Activated gamma-delta T cell treated with anti-CD3 and anti-CD28 coated beads, Interleukin-2, amount 50 U/mL, for 16 hours (primary cell): ENCODE measurements at places on chromosomes 4 and X.

GRCh38 chr4:3010998-3011397, 47.6 kb downstream of the GRK4 start:
- DNase-seq = no peak

GRCh38 chr4:18611026-18611425, 589.5 kb upstream of the LCORL start:
- no peak for DNase-seq

DNA sequence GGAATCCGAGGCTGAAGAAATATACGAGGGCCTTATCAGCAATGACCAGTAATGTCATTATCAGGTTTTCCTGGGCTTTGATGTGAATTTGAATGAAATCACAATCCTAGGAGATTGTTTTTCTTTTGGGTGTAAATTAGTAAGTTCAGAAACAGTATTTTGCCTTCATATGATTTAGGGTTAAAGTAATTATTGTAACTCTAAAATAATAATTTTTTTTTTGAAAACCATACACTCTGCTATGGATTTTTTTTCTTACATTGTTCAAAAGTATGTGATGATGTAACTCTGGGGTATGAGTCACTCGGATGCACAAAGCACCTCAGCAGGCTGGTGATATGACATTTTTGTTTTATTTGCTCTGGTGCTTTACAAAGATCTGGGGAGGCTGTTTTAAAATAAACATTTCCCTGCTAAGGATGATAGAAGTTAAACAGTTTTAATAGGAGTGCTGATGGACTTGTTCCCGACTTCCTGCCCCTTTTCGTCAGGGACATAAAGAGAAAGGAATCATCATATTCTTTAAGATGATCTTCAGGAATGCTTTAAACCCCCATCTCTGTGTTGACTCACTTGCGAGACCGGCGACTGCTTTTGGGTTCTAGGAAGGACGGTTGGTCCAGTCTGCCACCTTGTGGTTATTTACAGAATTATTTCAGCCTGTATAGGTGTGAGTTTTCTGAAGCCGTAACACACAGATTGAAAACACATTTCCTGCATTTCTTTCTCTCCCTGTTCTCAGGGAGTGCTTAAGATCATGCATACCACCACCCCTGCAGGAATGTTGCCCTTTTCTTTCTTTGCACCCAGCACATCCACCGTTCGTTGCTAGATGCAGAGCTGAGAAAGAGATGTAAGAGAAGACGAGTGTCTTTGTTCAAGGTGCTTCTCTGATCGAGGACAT, 72.5 kb downstream of the RAPGEF2 start:
- DNase-seq = peak; percentile 47

GRCh38 chr4:128536746-128537145, 249.1 kb upstream of the PGRMC2 start:
- DNase-seq = no peak

GRCh38 chr4:168433571-168433970, 46.7 kb downstream of the DDX60L start:
- no peak for DNase-seq

GRCh38 chr4:182937268-182938204, 20.4 kb upstream of the DCTD start:
- DNase-seq = no peak

GRCh38 chr4:101846550-101846949, 56.0 kb downstream of the BANK1 start:
- DNase-seq = no peak

DNA sequence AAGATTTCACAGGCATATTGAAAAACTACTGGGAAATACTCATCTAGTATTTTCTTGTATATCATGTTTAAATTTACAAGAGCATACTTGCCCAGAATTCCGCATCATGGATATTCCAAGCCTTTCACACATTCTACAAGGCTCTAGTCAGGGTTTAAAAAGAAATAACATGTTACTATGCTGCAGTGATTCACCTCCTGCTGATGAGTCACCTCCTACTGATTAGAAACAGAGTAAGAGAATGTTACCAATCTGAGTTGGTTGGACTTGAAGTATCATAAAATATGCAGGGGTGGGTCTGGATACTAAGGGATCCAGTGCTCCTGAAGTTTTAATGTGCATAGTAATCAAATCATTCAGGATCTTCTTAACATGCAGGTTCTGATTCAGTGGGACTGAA, 192.0 kb upstream of the ANK2 start:
- no peak for DNase-seq

DNA sequence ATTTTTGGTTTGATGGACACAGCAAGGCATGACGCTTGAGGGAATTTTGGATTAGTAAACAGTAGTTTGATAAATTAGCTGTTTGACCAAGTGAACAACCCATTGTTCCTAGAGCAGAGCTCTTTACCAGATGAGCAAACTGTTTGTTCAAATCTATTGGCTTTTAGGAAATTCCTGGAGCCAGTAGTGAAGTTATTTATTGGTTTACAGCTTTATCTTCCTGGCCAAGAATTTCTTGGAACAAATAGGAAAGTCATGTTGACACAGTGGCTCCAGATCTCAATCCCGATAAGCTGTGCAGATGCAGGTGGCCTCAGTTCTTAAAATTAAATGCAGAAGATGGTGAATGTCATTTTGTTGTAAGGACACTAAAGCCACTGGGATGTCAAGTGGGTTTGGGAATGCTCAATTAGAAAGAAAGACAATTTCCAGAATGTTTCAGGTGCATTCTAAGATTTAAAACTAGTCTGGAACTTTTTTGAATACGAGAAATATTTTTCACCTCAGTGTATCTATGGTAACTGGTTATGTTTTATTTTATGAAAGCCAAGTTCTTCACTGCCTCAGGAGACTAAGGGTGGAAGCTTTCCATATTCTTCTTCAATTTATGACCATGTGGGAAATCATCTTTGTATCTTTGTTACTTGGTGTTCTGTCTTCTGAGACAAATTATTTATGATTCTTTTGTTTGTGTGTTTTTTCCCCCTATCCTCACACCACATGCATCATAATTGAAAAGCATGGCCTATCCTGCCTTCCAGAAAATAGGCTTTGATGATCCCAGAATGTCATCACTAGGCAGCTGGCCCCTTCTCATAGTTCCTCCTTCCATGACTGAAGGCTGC, 554.5 kb downstream of the STIM2 start:
- no peak for DNase-seq

DNA sequence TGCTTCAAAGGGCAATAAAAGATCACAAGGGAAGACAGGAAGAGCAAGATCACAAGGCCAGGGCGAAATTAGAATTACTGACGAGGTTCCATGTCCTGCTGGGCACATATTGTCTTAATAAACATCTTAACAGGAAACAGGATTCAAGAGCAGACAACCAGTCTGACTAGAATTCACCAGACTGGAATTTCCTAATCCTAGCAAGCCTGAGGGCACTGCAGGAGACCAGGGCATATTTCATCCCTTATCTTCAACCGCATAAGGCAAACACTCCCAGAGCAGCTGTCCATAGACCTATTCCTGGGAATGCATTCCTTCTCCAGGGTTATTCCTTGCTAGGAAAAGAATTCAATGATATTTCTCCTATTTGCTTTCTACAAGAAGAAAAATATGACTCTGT, 12.4 kb upstream of the TDO2 start:
- DNase-seq = no peak

DNA sequence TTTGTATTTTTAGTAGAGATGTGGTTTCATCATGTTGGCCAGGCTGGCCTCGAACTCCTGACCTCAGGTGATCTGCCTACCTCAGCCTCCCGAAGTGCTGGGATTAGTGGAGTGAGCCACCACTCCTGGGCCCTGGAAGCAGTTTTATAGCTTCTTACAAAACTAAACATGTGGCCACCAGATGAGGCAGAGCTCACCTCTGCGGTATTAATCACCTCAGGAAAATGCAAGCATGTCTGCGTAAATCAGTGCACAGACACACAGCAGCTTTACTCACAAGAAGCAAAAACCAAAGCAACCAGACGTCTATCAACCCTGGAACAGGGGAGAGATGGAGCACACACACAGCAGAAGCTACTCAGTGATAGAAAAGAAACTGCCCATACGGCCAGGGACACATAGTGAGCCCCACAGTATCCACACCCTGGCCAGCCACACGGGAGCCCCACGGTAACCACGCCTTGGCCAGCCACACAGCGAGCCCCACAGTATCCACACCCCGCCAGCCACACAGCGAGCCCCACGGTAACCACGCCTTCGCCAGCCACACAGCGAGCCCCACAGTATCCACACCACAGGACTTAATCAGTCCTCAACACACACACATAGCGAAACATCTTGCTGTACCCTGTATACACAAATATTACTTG, 30.2 kb downstream of the PPP2R3B start:
- no peak for DNase-seq

GRCh38 chr4:140289486-140289885, 84.0 kb upstream of the SCOC start:
- no peak for DNase-seq

DNA sequence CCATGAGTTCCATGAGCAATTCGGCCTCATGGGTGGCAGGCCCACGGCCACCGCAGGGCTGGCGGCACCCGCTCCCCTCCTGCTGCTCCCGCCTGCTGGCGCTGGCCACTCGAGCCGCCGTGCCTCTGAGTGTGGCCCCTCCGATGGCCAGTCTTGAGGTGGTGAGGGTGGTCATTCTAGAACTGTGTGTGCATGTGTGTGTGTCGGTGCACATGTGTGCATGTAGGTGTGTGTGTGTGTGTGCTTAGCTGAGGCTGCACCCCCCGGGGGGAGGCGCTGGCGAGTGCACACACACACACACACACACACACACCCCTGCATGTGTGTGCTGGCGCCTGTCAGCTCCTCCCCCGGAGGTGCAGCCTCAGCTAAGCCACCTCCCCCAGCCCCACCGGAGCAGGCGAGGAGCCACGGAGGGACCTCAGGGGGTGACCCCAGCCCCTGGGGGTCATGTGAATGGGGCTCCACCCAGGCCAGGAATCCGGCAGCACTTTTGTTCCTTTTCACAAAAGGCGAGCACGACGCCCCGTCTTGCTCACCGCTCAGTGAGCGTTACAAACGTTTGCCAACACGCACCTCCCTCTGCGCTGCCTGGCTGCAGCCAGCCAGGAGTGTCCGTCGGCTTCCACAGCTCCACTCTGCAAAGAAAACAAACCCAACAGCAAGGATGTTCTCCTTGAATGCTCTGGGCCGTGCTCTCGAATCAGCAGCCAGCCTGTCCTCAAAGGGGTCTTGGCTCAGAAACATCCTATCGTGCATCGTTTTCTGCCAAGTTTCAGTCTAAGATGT, 29.9 kb downstream of the FGFRL1 start:
- DNase-seq = no peak

DNA sequence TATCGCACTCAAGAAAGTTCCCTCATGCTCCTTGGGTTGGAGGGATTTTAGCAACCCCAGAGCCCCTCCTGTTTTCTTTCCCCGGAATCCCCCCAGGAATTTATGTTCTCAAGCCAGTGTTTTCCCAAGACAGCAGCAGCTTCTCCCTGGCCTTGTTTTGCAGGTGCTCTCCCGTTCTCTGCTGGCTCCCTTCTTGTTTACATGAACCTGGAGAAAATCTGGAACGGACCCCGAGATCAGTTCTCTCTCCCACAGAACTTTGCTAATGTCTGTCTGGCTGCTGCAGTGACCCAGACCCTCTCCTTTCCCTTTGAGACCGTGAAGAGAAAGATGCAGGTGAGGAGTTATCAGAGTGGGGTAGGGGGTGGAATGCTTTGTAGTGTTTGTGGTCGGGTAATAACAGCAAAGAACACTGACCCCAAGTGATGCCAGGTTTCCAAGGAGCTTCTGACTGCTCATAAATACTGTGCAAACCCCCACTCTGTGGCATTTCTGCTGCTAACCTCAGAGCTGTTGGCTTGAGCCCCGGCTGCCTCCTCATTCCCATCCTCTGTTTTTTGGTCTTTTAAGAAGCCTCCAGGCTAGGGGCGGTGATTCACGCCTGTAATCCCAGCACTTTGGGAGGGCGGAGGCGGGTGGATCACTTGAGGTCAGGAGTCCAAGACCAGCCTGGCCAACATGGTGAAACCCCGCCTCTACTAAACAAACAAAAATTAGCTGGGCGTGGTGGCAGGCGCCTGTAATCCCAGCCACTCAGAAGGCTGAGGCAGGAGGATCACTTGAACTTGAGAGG, 11.1 kb downstream of the SLC25A43 start:
- DNase-seq = no peak

DNA sequence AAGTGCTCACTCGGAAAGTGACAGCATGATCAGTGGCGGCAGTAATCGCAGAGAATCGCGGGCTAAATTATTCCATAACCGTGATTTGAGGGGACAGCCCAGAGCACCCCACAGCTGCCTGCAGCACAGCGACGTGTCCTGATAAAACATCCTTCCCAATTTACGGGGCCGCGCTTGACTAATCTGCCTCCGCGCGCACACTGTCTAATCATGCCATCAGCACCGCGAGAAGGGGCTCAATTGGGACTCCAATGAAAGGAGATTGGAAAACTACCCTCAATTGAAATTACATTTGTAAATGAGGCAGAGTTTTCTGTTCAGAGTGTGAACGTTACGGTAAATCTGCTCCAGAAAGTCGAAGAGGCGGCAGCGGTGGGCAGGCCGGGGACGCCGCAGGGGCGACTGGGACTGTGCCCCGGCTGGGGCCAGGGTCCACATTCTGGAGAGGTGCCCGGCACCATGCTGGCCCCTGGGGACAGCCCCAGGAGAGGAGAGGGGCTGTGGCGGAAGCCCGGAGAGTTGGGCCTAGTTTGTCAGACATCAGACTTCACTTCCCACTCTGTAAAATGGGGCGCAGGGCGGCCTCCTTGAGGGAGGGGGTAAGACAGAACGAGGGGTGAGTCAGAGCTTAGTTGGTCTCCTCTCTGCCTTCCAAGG, 107.7 kb downstream of the FAM53A start:
- no peak for DNase-seq

- no peak for DNase-seq
Observed at GRCh38 chr4:88159229-88159725, 838 bp upstream of the ABCG2 start.

- DNase-seq = no peak
Observed at GRCh38 chrX:119181491-119181890, 53.9 kb upstream of the KIAA1210 start.

DNA sequence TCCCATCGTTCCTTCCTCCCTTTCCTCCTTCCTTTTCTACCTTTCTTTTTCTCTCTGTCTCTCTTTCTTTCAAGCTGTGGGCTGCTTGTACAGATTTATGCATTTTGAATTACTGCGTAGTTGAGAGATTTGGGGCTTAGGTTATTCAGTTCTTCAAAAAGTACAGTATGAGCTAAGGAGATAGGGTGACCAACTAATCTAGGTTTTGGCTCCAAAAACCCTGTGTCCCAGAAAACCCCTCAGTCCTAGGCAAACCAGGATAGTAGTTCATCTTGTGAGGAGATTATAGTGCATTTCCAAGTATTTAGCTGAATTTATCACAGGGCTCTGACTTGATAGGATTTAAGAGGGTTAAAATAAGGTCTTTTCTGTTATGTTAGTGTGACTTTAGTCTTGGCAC, 64.5 kb downstream of the NFKB1 start:
- DNase-seq = no peak

DNA sequence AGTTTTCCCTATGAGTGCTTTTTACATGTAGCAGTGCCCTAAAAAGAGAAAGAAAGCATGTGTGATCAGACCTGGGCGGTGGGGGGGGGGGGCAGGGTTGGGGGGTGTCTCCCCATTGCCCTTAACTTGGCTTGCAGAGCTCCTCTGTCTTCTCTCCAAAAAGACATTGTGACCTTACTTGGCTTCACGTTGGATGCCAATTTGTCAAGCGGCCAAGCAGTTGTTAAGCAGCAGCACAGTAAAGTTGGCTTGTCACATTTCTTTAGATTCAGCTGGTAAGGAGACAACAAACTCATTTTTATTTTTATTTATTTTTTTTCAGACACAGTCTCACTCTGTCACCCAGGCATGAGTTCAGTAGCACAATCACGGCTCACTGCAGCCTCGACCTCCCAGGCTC, 57.3 kb upstream of the ZNF157 start:
- DNase-seq = no peak
